IMR-90 (cell line): ENCODE measurements at places on chromosomes 12 and 14.
A peak's percentile ranks its signal among the peaks of the same experiment; 100 is the strongest.

DNA sequence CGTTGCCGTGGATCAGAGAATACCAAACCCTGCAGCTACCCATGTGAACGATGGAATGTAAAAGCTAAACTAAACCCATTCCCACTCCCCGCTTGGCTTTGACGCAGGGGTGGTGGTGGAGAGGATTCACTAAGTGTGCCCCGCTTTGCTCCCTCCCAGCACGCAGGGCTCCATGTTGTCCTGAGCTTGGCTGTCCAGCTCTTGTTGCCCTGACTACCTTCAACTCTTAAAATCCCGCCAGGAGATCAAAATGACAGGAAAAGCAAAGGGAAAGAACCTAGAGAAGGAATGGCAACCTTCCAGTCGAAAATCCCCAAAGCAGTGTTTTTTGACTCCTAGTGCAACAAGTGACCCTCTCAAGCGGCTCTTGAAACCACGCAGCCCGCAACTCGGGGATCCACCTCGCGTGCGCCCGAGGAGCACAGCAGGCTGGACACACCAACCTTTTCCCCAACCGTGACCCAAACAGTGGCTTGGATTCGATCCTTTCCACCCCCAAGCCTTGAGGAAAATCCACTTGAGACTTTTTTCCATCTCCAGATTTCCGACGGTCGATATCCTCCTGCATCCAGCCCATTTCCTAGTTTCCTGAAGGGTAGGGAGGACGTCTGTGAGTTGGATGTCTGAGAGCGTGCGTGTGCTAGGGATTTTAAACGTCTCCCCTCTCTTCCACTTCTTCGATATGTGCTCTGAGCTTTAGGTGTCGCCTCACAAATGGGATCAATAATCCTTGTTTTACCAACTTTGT lies 1.4 kb downstream of the SYT10 start:
- no peak overlapping the region for H3K27ac ChIP-seq
- H3K4me3 ChIP-seq: no peak overlapping the region
- no peak for DNase-seq
- peaks cover 10% of the 10 kb centered on the region for H3K27me3 ChIP-seq

- DNase-seq: no peak
- no peaks in the 10 kb centered on the region for H3K4me1 ChIP-seq
- H3K27ac ChIP-seq: no peak overlapping the region
- H3K27me3 ChIP-seq: no peaks in the 10 kb centered on the region
These were observed 85.9 kb downstream of the FOXN4 start for GRCh38 chr12:109223211-109223610.

DNA sequence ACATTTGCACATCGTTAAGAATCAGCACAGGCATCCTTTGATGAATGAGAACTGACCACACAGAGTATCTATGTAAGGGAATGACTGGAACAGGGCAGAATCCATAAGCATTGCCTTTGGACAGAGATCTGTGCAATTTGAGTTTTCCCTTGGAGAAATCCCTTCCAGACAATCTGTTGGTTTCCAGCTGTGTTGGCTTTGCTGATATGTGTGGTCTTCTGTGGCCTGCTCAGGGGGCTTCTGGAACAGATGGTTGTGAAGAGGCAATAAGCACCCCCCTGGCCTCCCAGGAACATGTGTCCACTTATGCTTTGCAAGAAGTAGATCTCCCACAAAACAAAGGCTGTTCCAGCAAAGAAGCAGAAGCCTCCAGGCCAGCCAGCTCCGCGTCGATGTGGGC lies 111.4 kb upstream of the TMEM132C start:
- DNase-seq: no peak
- no peaks in the 10 kb centered on the region for H3K36me3 ChIP-seq
- no peak overlapping the region for H3K4me3 ChIP-seq
- no peaks in the 10 kb centered on the region for H3K4me1 ChIP-seq

DNA sequence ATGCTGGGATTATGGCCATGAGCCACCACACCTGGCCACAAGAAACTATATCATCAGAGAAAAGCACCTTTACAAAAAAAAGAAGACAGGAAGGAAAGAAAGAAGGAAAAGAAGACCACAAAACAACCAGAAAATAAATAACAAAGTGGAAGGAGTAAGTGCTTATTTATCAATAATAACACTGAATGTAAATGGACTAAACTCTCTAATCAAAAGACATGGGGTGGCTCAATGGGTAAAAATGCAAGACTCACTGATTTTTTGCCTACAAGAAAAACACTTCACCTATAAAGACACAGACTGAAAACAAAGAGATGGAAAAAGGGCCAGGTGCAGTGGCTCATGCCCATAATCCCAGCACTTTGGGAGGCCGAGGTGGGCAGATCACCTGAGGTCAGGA lies 65.7 kb downstream of the MAPKAPK5 start:
- no peaks in the 10 kb centered on the region for H3K4me1 ChIP-seq
- peaks cover 3% of the 10 kb centered on the region for H3K36me3 ChIP-seq
- no peaks in the 10 kb centered on the region for H3K27me3 ChIP-seq
- no peak overlapping the region for H3K4me3 ChIP-seq
- H3K27ac ChIP-seq: no peak overlapping the region
- DNase-seq: no peak

GRCh38 chr12:20404576-20405346 lies 36.4 kb downstream of the PDE3A start:
- no peaks in the 10 kb centered on the region for H3K27me3 ChIP-seq
- no peaks in the 10 kb centered on the region for H3K4me1 ChIP-seq
- peak; percentile 6 for DNase-seq
- no peaks in the 10 kb centered on the region for H3K36me3 ChIP-seq
